ENCODE measurements at places on chromosomes 1 and 21.

DNA sequence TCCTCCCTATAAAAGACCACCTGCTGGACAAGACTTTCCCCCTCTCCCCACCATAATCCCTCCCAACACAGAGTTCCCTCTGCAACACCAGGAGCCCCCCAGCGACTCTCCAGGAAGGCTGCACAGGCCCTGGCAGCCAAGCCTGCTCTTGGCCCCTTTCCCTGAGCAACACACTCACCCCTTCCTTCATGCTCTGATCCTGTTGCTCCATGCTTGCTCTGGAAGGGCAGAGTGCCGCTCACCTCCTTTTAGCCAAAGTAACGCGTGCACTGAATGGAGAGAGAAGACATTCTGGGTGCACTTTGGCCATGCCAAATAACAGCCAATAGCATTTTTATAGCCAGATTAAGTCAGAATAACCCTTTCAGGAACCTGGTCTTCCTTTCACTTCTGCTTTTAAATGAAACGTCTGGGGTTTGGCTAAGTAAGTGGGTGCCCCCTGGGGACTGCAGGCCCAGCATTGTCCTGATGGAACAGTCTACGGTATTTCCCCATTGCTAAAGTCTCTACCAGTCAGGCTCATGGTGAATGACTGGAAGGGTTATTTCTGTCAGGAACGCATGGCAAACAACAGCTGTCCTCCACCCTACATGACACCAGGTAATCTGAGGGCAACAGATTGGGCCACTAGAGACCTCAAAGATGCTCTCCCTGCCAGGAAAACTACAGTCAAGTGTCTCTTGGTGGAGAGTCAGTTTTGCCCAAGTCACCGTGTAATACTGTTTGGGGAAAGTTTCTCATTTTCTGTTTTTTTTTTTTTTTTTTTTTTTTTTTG is at the start of gene SLC2A5:
SLC2A5 (minus strand) TSS at position 310 of the 775 bp plus-strand sequence; CDS start at position 211, 99 bp downstream.
- no peaks in the 10 kb centered on the region for H3K36me3 ChIP-seq
- H3K27ac ChIP-seq = peak within 1 kb of the TSS; percentile 18
- peaks cover 18% of the 10 kb centered on the region for H3K4me1 ChIP-seq
- no peak within 1 kb of the TSS for H3K4me3 ChIP-seq
- DNase-seq = no peak

DNA sequence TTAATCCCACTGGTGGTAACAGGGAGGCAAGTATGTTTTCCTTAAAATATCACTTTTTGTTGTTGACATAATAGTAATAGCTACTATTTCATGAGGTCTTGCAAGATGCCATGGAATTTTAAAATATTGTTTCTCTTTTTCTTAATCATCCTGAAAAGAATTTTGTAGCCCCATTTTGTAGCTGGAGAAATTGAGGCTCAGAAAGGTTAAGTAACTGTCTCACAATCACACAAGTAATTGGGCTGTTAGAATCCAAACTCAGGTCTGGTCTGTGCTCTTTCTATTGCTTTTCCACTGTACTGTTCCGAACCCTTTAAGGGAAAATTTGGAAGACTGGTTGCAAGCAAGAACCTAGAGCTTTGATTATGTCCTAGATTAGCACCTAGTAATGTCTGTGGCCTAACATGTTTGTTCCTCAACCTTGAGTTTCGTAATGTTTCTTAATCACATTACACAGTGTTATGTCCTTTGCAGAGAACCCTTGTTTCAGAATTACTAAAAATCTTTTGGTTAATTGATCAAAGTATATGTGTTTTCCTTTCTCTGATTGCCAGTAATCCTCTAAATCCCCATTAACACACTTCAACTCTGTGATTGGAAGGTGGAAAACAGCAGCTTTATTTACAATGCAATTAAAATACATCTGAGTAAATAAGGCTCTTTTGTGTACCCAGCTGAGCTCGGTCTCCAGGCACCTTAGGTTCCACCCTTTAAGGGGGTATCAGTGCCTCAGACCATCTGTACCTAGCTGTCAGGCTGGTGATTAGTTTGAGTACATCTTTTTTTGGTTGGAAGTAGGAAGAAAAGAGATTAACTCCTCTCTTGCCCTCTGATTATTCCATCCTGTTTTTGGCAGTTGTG is 10.4 kb downstream of the LRRC42 start:
- H3K27me3 ChIP-seq = no peaks in the 10 kb centered on the region
- peak; percentile 33 for DNase-seq
- H3K36me3 ChIP-seq = peaks cover 30% of the 10 kb centered on the region
- no peak overlapping the region for H3K4me3 ChIP-seq

DNA sequence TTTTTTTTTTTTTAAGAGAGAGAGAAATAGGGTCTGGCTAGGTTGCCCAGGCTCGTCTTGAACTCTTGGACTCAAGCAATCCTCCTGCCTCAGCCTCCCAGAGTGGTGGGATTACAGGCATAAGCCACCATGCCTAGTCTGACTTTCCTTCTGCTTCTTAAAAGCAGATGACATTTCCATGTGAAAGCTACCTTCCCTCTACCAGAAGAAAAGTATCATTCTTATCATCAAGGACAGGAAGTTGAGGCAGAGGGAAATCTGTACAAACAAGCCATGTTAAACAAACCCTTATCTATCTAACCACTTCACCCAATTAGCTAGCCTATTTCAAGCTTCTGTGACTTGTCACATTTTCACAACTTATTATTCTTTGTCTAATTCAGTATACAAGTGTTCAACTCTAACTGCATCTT is 54.8 kb downstream of the SAMSN1 start:
- H3K4me1 ChIP-seq = no peaks in the 10 kb centered on the region
- no peak overlapping the region for H3K27ac ChIP-seq
- DNase-seq = no peak
- H3K4me3 ChIP-seq = no peak overlapping the region

DNA sequence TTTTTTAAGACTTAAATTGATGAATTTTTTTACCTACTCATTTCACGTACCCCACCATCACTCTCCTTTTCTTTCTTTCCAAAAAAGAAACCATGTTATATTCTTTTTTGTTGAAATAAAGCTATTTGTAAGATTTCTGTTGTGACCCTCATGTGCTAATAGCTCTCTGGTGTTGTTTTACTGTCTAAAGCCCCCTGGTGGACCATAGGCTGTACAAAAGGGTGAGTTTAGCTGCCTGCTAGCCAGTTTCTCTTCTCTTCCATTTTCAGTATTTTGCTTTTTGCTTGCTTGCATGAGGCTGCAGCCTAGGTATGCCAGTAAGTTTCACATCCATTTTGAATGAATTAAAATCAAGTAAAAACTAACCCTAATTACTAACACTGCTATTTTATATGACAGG is 15.6 kb upstream of the VAMP3 start:
- peaks cover 14% of the 10 kb centered on the region for H3K27me3 ChIP-seq
- peaks cover 3% of the 10 kb centered on the region for H3K4me1 ChIP-seq
- no peak overlapping the region for H3K4me3 ChIP-seq
- no peak overlapping the region for H3K27ac ChIP-seq

GRCh38 chr1:177959811-177960515 is 9.9 kb downstream of the SEC16B start:
- no peak overlapping the region for H3K27ac ChIP-seq
- H3K4me3 ChIP-seq = no peak overlapping the region
- H3K4me1 ChIP-seq = no peaks in the 10 kb centered on the region
- H3K27me3 ChIP-seq = no peaks in the 10 kb centered on the region
- H3K36me3 ChIP-seq = peaks cover 36% of the 10 kb centered on the region

GRCh38 chr1:219354962-219355361 is 181.3 kb downstream of the LYPLAL1 start:
- no peak for DNase-seq

DNA sequence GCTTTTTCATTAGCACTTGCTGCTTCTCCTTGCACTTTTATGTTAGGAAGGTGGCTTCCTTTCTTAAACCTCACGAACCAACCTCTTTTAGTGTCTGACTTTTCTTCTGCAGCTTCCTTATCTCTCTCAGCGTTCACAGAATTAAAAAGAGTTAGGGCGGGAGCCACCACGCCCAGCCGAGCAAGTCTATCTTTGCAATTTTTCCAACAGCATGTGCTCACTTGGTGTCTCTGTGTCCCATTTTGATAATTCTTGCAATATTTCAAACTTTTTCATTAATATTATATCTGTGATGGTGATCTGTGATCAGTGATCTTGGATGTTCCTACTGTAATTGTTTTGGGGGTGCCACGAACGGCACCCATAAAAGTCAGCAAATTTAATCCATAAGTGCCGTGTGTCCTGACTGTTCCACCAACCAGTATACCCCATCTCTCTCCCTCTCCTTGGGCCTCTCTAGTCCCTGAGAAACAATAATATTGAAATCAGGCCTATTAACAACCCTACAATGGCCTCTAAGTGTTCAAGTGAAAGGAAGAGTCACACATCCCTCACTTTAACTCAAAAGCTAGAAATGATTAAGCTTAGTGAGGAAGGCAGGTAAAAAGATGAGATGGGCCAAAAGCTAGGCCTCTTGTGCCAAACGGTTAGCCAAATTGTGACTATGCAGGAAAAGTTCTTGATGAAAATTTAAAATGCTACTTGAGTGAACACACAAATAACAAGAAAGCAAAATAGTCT is 15.9 kb upstream of the ITPKB start:
- no peak for DNase-seq
- H3K36me3 ChIP-seq = no peaks in the 10 kb centered on the region
- H3K27ac ChIP-seq = no peak overlapping the region
- peaks cover 3% of the 10 kb centered on the region for H3K27me3 ChIP-seq

DNA sequence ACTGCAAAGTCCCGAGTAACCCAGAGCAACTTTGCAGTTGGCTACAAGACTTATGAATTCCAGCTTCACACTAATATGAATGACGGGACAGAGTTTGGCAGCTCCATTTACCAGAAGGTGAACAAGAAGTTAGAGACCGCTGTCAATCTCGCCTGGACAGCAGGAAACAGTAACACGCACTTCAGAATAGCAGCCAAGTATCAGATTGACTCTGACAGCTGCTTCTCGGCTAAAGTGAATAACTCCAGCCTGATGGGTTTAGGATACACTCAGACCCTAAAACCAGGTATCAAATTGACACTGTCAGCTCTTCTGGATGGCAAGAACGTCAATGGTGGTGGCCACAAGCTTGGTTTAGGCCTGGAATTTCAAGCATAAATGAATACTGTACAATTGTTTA is 66.8 kb downstream of the ACBD6 start:
- peaks cover 21% of the 10 kb centered on the region for H3K36me3 ChIP-seq
- no peaks in the 10 kb centered on the region for H3K27me3 ChIP-seq
